ENCODE measurements at places on chromosomes 3 and 15.

GRCh38 chr15:77018796-77019505, 24.0 kb downstream of the PSTPIP1 start:
- DNase-seq: no peak

GRCh38 chr15:57647791-57648130, 56.1 kb downstream of the MYZAP start:
- DNase-seq: no peak

GRCh38 chr3:124257336-124257864, 265.5 kb upstream of the ROPN1 start:
- no peak for DNase-seq

DNA sequence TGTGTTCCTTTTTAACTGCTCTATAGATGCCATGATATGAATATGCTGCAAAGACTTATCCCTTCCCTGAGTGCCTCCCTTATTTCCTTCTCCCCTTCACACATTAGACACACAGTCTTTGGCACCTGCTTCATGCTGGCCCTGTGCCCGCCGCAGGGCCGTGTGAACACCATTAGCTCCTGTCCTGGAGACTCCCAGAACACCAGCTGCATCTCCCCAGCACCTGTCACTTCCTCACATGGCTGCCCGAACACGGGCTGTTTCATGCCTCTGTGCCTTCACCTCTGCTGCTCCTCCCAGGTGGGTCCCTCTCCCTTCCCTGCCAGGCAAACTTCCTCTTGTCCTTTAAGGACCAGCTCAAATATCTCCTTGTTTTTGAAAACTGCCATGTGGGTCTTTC, 40.5 kb upstream of the SEC13 start:
- DNase-seq: no peak

DNA sequence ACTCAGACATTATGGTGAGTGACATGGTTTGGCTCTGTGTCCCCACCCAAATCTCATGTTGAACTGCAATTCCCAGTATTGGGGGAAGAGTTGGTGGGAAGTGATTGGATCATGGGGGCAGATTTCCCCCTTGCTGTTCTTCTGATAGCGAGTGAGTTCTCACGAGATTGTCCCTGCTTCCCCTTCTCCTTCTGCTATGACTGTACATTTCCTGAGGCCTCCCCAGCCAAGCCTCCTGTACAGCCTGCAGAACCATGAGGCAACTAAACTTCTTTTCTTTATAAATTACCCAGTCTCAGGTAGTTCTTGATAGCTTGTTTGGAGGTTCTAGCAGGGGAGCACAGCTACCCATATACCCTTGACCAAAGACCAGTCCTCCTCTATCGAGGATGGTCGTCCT, 45.9 kb downstream of the ADAM10 start:
- DNase-seq: no peak

DNA sequence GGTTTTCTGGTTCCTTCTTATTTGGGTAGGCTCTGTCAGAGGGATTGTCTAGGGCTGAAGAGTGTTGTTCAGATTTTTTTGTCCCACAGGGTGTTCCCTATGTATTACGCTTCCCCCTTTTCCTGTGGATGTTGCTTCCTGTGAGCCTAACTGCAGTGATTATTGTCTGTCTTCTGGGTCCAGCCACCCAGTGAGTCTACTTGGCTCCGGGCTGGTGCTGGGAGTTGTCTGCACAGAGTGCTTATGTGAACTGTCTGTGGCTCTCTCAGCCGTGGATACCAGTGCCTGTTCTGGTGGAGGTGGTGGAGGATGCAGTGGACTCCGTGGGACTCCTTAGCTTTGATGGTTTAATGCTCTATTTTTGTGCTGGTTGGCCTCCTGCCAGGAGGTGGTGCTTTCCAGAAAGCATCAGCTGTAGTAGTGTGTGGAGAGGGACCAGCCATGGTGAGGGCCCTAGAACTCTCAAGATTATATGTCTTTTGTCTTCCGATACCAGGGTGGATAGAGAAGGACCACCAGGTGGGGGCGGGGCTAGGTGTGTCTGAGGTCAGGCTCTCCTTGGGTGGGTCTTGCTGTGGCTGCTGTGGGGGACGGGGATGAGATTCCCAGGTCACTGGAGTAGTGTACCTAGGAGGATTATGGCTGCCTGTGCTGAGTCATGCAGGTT, 53.8 kb downstream of the CCDC66 start:
- no peak for DNase-seq

DNA sequence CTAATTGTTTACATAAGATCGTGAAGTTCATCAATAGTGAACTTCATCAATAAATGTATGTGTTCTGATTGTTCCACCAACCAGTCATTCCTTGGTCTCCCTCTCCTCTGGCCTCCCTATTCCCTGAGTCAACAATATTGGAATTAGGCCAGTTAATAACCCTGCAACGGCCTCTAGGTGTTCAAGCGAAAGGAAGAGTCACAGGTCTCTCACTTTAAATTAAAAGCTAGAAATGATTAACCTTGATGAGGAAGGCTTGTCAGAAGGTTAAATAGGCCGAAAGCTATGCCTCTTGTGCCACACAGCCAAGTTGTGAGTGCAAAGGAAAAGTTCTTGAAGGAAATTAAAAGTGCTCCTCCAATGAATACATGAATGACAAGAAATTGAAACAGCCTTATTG, 89.4 kb upstream of the ACKR4 start:
- DNase-seq: no peak

GRCh38 chr15:66292571-66293418, 573 bp upstream of the DIS3L start:
- DNase-seq: no peak

GRCh38 chr15:89023311-89023961, 64.8 kb upstream of the ABHD2 start:
- DNase-seq: no peak

DNA sequence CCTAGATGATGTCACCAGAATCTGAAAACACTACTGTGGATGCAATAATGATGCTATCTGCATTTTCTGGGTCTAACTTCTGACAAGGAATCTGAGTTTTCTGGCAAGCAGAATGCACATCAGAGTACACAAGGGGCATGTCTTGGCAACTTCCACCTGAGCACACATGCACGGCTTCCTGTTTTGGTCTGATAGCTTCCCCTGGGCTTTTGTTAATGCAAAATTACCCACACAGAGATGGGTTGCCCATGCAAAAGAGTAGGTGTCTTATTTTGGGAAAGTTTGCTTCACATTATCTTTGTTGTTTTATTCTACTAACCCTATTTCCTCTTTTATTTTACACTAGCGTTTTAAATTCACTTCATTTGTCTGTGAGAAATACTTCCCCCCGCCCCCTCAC, 74.2 kb upstream of the SATB1 start:
- no peak for DNase-seq

- DNase-seq: no peak
These were observed 24.1 kb downstream of the MYH15 start for GRCh38 chr3:108486338-108486737.

DNA sequence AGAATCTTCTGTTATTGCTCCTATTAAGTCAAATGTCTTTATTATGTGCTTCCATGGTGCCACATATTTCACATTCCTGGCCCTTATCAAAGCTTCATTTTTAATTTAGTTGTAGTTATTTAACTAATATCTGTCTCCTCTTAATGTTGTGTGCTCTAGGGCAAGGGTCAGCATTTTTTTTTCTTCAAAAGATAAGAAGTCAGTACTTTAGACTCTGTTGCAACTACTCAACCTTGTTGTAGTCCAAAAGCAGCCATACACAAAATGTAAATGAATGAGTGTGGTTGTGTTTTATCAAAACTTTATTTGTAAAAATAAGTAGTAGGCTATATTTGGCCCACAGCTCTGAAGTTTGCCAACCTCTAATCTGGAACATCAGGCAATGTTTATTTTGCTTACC, 394.7 kb upstream of the CBLB start:
- no peak for DNase-seq

DNA sequence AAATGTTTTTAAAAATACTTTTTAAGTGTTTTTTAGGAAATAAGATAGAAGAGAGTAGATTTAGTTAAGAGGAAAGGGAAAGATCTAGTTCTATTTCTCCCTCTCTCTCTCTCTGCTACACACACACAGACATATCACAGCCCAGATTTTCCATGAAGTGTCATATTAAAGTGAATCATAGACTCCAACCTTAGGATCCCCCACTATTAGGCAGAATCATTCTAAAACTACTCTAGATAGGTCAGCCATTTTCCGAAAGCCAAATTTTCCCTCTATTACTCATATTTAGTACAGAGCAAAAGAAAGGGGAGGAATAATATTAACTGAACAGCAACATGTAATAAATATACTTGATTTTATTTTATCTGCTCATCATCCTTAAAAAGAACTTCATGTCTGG, 45.1 kb upstream of the RSL24D1 start:
- DNase-seq: no peak

DNA sequence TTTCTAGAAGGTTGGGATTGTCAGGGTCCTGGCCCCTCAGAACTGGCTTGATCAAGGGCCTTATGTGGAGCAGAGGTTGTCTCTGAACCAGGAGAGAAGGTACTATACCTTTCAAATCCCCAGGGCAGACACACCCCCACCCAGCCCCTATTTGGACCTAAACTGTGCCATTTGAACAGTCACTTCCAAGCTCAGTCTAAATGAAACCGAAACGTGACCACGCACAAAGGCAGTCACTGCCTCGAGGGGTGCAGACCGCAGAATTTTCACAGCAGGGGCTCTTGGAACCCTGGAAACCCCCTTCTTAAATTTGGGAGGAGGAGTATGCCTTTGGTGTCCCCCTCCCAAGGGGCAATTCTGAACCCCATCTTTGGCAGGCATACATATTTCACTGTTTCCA, 53.7 kb downstream of the GRIP2 start:
- no peak for DNase-seq

DNA sequence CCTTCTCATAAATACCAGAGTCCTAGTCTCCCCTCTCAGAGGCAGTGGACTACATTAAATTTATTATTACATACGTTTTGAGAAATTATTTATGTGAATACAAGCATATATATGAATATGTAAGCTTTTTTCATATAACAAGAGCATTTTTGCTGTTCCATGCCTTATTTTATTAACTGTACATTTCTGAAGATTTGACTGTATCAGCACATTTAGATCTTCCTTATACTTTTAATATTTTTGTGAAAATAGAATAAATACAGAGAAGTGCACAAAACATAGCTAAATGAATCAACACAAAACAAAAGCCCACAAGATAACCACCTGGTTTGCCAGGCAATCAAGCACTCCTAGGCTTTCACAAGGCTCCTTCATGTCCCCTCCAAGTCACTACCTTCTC, 27.8 kb downstream of the HHLA2 start:
- no peak for DNase-seq

DNA sequence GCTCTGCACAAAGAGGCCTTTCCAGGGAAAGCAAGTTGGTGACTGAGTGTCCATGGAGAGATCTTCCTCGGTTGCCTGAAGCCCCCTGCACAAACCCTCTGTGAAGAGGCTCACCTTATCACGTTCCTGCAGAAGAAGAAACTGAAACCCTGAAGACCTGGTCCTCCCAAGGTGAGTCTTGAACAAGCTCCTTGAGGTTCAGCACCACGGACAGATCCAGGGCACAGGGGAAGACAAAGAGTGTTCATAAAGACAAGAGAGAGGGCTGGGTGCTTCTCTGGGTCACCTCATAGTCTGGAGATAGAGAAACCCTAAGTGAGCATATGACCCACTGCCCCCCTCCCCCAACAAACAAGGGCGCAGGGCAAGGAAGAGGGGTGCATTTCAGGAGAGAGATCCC, 21.7 kb upstream of the TBC1D21 start:
- no peak for DNase-seq

DNA sequence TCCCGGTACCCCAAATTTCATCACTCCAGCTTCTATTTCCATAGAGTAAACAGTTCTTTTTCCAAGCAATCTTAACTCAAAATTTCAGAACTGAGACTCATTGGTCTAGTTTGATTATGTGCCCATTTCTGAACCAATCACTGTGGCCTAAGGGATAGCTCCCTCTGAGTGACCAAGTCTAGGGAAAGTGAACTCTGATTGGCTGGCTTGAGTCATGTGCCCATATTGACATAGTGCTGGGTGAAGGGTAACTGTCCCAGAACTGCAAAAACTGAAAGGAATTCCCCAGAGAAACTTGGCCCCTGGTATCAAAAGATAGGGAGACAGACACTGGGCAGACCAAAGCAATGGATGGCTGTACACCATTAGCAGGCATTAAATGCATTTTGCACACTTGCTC, 171.2 kb upstream of the WNT5A start:
- no peak for DNase-seq

DNA sequence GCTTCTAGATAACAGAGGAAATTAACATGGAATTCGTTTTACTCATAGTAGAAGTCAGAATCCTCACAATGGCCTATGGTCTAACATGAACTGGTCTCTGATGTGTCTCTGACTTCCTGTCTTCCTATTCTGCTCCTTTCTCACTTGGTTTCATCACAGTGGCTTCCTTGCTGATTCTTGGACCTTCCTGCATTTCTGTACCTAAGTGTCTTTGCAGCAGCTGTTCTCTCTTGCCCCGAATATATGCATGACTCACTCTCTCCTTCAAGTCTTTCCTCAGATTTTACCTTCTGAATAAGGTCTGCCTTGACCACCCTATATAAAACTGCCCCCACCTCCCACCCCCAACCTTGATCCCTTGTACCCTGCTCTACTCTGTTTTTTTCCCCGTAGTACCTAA, 14.1 kb downstream of the ARL13B start:
- DNase-seq: no peak

DNA sequence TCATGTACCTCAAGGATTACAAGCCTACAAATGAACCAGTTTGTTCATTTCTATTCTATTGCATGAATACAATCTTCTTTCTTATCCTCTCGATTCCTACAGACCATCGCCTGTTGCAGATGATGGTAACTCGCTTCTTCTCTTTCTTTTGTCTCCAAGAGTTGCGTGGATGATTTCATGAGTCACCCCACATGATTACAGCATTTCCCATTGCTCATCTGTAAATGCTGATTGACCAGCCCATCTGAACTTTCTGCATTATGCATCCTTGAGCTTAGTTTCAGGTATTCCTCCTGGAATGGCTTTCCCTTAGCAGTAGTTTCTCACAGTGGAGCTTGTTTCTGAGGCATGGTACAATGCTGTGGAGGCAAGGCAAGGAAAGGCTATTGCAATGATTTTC, 109.6 kb upstream of the TOPAZ1 start:
- DNase-seq: no peak

GRCh38 chr3:138082085-138082991, 33.1 kb downstream of the DZIP1L start:
- DNase-seq: no peak

- DNase-seq: no peak
These were observed 173.4 kb upstream of the C2CD4B start for GRCh38 chr15:62338497-62338896.

- DNase-seq: no peak
These were observed 26.6 kb downstream of the SLC28A1 start for GRCh38 chr15:84910928-84911623.

DNA sequence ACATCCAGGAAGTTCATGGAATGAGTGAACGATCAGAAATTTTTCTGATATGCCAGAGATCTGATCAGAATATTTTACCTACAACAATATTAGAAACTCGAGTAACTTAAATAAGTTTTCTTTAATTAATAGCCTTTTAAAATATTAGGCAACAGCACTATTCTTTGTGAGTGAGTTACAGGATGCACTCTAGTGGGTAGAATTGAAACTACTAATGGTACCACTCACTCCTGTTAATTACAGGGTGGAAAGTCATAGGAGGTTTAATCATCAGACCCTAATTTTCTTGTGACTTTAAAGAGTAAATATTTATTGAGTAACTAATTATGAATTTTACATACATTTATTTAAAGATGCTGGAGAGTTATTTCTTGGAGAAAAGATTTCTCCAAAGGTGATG, 217.3 kb downstream of the CACNA2D3 start:
- DNase-seq: no peak
